Mesendoderm (in vitro differentiated cells): ENCODE measurements at places on chromosomes 4 and X.

- DNase-seq = no peak
- no peak overlapping the region for H3K4me3 ChIP-seq
- H3K36me3 ChIP-seq = no peaks in the 10 kb centered on the region
- H3K27me3 ChIP-seq = no peaks in the 10 kb centered on the region
Measured at GRCh38 chr4:40194602-40195161, 2.1 kb upstream of the RHOH start.

DNA sequence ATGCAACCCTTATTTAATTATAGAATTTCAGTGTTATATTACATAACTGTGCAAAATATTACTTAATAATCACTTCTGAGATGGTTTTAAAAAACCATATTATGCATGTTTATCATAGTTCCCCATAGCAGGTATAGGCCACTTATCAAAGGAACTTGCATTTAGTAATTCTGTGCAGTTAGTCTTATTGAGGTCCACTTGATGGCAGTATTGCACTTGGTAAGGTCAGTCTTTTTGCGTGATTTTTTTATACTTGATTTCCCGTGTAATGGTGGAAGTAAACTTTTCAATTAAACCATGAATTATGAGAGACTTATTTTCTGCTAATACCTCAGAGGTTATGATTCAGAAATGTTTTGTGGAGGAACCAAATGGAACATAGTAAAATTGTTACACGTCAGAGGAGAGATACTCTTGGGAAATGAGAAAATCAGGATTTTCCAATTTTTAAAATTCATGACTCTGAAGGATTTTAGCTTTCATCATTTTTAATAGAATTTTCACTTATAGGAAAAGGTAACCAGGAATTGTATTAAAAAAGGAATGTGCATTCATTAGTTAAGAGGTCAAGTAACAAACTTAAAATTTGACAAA lies 230.0 kb downstream of the CCSER1 start:
- H3K4me3 ChIP-seq = no peak overlapping the region
- H3K4me1 ChIP-seq = no peaks in the 10 kb centered on the region
- no peaks in the 10 kb centered on the region for H3K27me3 ChIP-seq
- no peak overlapping the region for H3K27ac ChIP-seq
- H3K36me3 ChIP-seq = no peaks in the 10 kb centered on the region

GRCh38 chr4:5212255-5213013 lies 161.2 kb downstream of the STK32B start:
- no peaks in the 10 kb centered on the region for H3K27me3 ChIP-seq
- DNase-seq = no peak

DNA sequence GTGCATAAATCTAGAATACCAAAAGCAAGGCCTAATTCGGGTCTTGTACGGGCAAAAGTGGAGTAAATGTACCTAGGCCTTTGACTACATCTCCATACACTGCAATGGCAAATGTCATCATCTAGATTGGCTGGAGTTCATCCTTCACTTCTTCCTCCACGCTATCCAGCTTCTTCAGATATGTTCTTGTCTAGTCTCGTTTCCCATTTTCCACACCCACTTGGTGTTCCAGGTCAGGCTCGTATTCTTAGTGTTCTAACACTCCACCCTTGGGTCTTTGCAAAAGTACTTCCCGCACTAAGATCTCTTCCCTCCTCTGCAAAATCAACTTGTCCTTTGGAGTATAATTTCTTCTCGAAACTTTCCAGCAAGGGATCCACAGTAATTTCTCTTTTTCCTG lies 1.4 kb downstream of the COQ2 start:
- no peak overlapping the region for H3K27ac ChIP-seq
- no peak overlapping the region for H3K4me3 ChIP-seq
- no peaks in the 10 kb centered on the region for H3K36me3 ChIP-seq
- DNase-seq = no peak

- H3K27ac ChIP-seq = no peak overlapping the region
- no peaks in the 10 kb centered on the region for H3K27me3 ChIP-seq
- H3K4me3 ChIP-seq = no peak overlapping the region
- H3K4me1 ChIP-seq = no peaks in the 10 kb centered on the region
Measured at GRCh38 chr4:4838051-4838935, 21.2 kb upstream of the MSX1 start.

- H3K4me1 ChIP-seq = no peaks in the 10 kb centered on the region
- DNase-seq = peak; percentile 69
- no peak overlapping the region for H3K27ac ChIP-seq
- H3K36me3 ChIP-seq = no peaks in the 10 kb centered on the region
Measured at GRCh38 chr4:41294445-41295062, 37.8 kb downstream of the UCHL1 start.

DNA sequence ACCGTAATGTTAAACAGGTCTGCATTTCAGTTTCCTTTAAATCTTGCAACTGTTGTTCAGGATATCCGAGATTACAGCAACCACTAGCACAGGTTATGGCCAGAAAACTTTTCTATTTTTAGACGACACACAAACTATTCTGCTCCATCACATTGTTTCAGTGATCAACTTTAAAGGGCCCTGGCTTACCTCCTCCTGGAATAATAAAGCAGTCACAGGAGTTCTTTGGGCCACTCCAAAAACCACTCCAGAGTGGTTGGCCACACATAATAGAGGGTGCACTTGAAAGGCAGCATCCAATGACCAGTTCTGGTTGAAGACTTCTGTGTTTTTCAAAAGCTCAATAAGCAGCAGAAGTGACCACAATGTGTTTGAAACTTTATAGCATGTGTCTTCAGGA lies 118.9 kb downstream of the RAB28 start:
- H3K36me3 ChIP-seq = no peaks in the 10 kb centered on the region
- DNase-seq = no peak
- H3K27ac ChIP-seq = no peak overlapping the region
- no peaks in the 10 kb centered on the region for H3K4me1 ChIP-seq
- H3K27me3 ChIP-seq = no peaks in the 10 kb centered on the region

- H3K27me3 ChIP-seq = no peaks in the 10 kb centered on the region
- H3K27ac ChIP-seq = no peak overlapping the region
- no peaks in the 10 kb centered on the region for H3K4me1 ChIP-seq
- no peaks in the 10 kb centered on the region for H3K36me3 ChIP-seq
- no peak overlapping the region for H3K4me3 ChIP-seq
Measured at GRCh38 chr4:164304101-164304639, 449.8 kb upstream of the SMIM31 start.

- no peak for DNase-seq
- peak overlapping the region; percentile 19 for H3K4me3 ChIP-seq
- no peak overlapping the region for H3K27ac ChIP-seq
- no peaks in the 10 kb centered on the region for H3K27me3 ChIP-seq
Measured at GRCh38 chr4:26583538-26583864, 383 bp upstream of the TBC1D19 start.

DNA sequence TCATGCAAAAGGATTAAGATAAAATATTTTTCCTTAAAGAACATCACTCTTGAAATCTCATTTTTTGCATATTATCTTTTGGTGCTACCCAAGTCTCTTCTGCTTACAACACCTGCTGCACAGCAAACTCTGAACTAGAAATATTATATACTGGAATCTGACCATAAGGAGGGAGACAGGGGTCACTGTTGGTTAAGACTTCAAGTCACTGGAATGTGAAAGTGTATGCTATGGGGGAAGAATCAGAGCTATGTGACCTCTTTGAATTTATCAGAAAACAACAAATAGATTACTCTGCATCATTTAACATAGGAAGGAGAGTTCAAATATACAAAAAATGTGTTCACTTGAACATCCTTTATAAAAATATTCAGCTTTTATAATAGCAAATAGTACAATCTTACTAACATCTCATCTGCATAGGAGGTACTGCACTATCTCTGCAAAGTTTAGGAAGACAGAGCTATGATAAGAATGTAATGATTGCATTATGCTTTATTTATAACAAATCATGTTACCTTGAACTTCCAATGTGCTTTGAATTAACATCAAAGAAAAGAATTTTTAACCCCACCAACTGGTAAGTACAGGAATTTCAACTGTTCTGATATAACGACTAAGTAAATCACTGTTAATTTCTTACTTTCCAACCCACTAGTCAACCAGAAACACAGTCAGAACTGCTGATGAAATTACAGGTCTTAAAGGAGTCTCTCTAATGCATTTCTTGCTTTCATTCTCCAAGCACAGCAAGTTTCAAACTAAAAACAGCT lies 69.8 kb downstream of the ZNF827 start:
- no peaks in the 10 kb centered on the region for H3K36me3 ChIP-seq
- no peaks in the 10 kb centered on the region for H3K27me3 ChIP-seq
- no peak overlapping the region for H3K4me3 ChIP-seq
- H3K4me1 ChIP-seq = peaks cover 5% of the 10 kb centered on the region
- no peak overlapping the region for H3K27ac ChIP-seq
- DNase-seq = no peak

- H3K36me3 ChIP-seq = no peaks in the 10 kb centered on the region
- H3K4me1 ChIP-seq = no peaks in the 10 kb centered on the region
- no peak overlapping the region for H3K27ac ChIP-seq
- DNase-seq = no peak
Measured at GRCh38 chrX:18016941-18017340, 155.8 kb upstream of the RAI2 start.

DNA sequence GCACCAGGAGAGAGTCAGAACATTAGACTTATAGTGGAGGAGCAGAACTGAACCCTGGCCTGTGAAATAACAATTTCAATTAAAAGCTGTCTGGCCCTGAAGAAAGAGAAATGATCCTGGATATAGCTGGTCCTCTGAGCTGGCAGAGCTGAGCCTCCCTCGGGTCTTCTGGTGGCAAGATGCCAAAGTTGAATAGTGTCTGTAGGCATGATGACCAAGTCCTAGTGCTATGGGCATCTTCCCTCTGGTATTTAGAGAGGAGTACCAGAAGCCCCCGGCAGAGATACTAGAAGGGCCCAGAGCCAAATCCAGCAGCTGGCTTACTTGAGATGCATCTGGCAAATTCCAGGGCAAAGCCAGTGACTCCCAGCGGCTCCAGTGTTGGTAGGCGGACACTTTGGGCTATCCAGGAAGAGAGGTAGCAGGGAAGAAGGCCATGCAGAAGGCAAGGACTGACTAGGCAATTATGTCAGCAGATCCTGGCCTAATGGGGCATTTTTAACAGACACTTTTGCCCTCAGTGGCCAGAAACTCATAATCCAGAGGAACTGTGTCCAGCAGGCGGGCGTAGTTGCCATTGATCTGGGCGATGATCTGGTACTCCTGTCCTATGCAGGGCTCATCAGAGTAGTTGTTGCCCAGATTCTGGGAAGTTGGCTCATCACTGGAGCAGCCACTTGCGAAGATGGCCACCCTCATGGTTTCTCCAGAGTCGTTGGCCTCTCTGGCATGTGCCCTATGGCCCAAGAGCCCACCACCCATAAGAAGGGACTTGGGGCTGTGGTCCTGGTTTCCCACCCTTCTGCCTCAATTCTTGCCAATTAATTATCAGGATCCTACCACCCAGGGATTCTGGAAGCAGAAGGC lies 17.9 kb downstream of the VSIG4 start:
- H3K4me3 ChIP-seq = no peak overlapping the region
- no peaks in the 10 kb centered on the region for H3K36me3 ChIP-seq
- no peaks in the 10 kb centered on the region for H3K4me1 ChIP-seq
- no peak overlapping the region for H3K27ac ChIP-seq
- no peaks in the 10 kb centered on the region for H3K27me3 ChIP-seq

- H3K4me1 ChIP-seq = no peaks in the 10 kb centered on the region
- H3K36me3 ChIP-seq = no peaks in the 10 kb centered on the region
- H3K4me3 ChIP-seq = no peak overlapping the region
- no peaks in the 10 kb centered on the region for H3K27me3 ChIP-seq
Measured at GRCh38 chr4:38071801-38072431, 111.7 kb downstream of the PTTG2 start.

GRCh38 chr4:128570387-128570975 lies 239.0 kb upstream of the JADE1 start:
- no peaks in the 10 kb centered on the region for H3K4me1 ChIP-seq
- no peak overlapping the region for H3K4me3 ChIP-seq
- H3K27ac ChIP-seq = no peak overlapping the region
- peak; percentile 34 for DNase-seq
- H3K27me3 ChIP-seq = no peaks in the 10 kb centered on the region

DNA sequence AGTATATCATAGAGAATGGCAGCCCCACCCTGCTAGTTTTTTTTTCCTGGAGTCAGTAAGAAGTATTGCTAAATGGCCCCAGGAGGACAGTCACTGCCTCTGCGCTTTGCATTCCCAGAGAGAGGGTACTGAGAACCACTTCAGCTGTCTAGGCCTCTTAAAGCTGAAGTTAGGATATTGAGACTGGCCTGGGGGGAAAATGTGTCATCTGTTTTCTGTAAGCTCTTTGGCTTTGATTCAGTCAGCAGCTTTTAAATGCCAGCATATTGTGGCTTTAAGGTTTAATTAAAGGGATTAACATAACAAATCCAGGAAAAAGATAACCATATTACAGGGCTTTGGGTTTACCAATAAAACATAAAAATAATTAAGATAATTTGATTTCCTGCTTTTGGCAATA lies 852.0 kb downstream of the PCDH18 start:
- H3K36me3 ChIP-seq = no peaks in the 10 kb centered on the region
- DNase-seq = peak; percentile 59
- no peak overlapping the region for H3K27ac ChIP-seq
- H3K4me1 ChIP-seq = no peaks in the 10 kb centered on the region

DNA sequence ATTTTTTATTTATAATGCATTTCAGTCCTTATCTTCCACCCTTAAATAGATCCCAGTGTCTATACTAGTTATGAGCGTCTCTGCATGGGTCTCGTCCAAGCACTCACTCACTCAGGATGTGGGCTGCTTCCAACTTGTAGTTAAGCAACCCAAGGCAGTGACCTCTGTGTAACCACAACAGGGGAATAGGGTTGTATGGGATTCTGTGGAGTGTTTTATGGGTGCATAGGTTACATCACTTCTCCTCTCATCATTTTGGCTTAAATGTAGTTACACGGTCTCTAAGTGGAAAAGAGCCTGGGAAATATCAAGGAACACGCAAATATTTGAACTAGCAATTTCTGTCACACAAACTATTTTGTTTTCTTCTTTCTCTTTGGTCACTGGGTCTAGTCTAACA lies 931.0 kb downstream of the STIM2 start:
- no peak overlapping the region for H3K4me3 ChIP-seq
- peaks cover 5% of the 10 kb centered on the region for H3K4me1 ChIP-seq
- no peaks in the 10 kb centered on the region for H3K36me3 ChIP-seq
- H3K27me3 ChIP-seq = no peaks in the 10 kb centered on the region
- H3K27ac ChIP-seq = no peak overlapping the region

- H3K4me3 ChIP-seq = no peak overlapping the region
- H3K4me1 ChIP-seq = no peaks in the 10 kb centered on the region
- no peak for DNase-seq
- no peaks in the 10 kb centered on the region for H3K27me3 ChIP-seq
Measured at GRCh38 chr4:2888886-2889285, 45.2 kb downstream of the ADD1 start.

DNA sequence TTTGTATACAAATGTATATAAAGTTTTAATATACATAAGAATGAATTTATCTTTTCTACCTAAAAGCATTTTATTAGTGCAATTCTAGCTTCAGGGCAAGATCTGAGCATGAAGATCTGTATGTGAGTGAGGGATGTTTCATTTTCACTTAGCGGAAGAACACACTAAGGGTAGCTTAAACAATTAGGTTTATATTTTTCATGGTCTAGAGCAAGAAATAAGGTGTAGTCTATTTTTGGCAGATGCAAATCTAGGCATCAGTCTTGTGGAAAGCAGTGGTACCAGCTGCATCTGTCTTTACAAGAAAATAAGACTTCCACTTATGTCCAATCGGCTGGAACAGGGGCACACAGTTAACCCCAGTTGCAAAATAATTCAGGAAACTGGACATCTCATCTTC lies 433.3 kb downstream of the ADAM29 start:
- no peak for DNase-seq
- no peaks in the 10 kb centered on the region for H3K4me1 ChIP-seq
- no peaks in the 10 kb centered on the region for H3K27me3 ChIP-seq
- H3K36me3 ChIP-seq = no peaks in the 10 kb centered on the region
- no peak overlapping the region for H3K4me3 ChIP-seq
- H3K27ac ChIP-seq = no peak overlapping the region

GRCh38 chr4:157521906-157522305 lies 301.4 kb downstream of the GRIA2 start:
- DNase-seq = no peak
- H3K36me3 ChIP-seq = no peaks in the 10 kb centered on the region
- no peaks in the 10 kb centered on the region for H3K27me3 ChIP-seq
